Endothelial cell of umbilical vein (primary cell): ENCODE measurements at places on chromosomes 1 and 21.

DNA sequence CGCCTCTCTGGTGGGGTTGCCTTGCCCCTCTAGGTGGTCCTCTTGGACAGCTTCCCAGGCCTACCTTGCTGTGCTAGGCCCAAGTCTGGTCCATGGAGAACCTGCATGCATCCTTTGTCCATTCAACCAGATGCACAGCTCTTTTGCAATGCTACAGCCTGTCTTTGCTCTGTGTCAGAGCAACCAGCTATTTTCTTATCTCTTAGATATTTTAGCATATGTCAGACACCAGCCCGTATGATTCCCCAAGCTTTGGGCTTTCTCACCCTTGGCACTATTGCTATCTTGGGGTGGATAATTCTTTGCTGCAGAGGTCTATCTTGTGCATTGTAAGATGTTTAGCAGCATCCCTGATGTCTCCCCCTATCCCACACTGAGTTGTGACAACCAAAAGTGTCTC is 32.3 kb downstream of the TNN start:
- DNase-seq: no peak

DNA sequence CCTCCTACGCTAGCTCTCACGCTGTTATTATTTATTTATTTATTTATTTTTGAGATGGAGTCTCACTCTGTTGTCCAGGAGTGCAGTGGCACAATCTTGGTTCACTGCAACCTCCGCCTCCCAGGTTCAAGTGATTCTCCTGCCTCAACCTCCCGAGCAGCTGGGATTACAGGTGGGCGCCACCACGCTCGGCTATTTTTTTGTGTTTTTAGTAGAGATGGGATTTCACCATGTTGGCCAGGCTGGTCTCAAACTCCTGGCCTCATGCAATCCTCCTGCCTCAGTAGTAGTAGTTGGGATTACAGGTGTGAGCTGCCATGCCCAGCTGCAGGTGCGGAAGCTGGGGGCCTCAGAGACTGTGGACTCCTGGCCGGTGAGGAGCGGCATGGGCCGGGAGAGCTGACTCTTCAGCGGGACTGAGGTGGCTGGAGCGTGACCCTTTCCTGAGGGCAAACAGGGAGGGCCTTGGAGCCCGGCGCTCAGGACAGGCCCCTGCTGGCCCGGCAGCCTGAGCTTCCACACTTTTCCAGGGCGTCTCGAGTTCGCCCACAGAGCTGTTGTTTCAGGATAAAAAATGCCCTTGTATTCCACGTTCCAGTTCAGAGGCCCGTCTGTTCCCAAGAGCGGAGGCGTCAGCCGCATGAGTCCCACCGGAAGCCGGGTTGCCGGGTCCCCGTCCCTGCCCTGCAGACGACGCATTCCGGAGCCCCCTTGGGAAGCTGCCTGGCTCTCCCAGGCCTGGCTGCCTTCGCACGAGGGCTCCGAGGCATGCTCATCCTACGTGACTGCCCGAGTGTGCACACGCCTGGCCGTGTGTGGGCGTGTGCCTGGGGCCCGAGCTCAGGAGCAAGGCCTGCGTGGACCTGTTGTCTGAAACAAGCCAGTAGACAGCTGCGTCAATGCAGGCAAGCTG is 126.2 kb downstream of the SIK1 start:
- no peak for DNase-seq

- DNase-seq: no peak
Measured at GRCh38 chr1:50231209-50231608, 122.5 kb downstream of the ELAVL4 start.

DNA sequence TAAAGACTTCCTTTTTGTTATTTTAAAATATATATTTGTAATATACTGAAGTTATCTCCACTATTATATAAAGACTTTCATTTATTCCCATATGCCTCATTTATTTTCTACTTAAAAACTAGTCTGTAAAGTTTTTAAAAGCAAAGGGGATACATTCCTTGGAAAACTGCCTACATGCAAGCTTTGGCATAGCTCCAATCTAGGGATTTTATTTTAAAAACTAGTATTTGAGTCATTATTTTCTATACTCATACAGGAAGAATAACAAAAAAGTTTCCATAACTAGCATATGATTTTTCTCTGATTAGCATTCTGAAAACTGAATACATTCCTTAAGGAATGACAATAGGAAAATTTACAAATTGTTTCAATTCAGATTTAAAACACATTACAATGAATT is 88.9 kb downstream of the COL24A1 start:
- peak; percentile 93 for DNase-seq

DNA sequence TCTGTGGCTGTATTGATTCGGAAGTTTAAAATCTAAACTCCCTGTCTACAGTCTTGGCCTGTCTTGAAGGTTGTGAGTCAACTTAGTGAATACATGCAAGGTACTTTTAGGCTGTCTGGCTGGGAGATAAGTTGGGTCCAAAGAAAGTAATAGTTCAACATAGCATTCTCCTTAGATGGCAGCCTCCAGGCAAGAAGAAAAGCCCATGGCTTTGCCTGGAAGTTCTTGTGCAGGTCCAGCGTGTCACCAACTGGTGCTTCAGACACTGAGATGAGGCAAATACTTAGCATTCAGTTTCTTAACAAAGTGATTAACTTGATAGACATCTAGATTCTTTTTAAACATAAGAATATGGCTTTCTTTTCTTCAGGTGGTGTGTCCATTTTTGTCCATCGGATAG is 328.2 kb downstream of the DISC1 start:
- DNase-seq: no peak

DNA sequence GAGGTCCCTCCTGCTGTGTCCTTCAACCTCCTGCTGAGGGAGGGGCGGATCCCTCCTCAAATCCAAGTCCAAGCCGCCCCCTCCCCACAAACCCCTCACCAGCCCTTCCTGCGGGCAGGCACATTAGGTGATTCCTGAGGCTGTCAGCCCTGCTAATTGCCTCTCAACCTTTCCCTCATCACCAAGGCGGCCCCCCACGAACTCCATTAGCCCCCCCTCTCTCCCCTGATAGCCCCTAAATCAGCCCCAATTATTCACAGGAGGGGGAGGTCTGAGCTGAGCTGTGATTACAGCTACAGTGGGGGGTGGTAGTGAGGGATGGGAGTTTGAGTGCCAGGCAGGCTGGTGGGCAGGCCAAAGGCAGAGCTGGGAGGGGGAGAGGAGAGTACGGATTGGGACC is 5.8 kb upstream of the PEAR1 start:
- no peak for DNase-seq

GRCh38 chr1:150021191-150021694 is 10.7 kb upstream of the OTUD7B start:
- peak; percentile 53 for DNase-seq

GRCh38 chr1:161900160-161900559 is 123.5 kb downstream of the OLFML2B start:
- DNase-seq: no peak

DNA sequence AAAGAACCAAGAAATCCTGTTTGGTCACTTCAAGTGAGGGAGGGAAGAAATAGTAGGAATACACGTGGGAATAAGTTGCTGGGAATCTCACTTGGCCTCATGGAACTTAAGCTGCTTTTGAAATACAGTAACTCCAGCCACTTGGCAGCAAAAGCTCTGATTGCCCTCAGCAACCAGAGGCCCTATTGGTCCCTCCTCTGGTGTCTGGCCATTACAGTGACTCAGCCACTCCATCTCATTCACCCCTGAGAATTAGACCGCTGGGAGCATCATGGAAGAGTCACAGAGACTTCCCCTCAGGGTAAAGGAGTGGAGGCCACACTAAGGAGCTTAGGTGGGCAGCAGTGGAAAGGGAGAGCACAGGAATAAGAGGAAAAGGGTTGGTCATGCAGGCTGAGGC is 99.6 kb downstream of the ELAVL4 start:
- no peak for DNase-seq

GRCh38 chr1:220123889-220124288 is 30.0 kb downstream of the IARS2 start:
- DNase-seq: no peak

DNA sequence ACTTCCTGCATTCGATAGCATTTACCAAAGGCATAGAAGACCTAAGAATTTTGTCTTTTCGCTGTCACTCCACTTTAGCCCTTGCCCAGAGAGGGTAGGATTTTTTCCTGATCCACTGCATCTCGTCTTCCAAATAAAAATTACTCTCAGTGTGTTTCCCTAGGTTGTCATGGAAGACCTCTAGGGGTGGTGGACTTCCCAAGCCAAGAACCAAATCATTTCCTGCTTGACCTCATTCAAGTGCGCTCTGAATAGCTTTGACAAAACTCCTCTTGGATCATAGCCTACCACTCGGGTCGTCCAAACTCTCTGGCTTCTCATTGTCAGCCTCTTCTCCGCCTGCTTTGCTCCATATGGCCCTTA is 431 bp upstream of the C1orf52 start:
- DNase-seq: no peak

- no peak for DNase-seq
Measured at GRCh38 chr1:67051196-67051595, 2.8 kb downstream of the SLC35D1 start.

DNA sequence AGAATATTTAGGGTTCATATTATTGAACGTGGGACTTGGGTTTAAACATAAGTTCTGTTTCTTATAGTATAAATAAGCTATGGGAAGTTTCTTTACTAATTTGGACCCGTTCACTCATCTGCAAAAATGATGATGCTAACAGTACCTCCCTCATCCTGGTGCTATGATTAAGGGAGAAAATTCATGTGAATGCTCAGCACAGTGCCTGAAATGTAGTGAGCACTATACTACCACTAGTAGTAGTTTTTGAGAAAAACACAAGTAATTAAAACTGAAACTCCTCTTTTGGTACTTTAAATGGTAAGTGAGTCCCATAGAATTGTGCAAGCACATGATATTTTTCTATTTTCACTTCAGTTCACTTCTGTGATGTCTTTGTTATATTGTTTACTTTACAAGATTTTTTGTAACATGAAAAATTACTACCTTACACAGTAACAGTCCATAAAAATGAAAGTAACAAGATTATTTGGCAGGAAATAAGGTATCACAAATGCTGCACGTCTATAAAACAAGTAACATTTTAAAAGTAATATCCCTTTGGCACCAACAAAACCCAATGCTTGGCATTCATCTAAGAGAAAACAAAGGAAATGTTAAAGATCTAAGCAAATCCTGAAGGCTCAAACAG is 11.3 kb upstream of the PTPRC start:
- DNase-seq: no peak

DNA sequence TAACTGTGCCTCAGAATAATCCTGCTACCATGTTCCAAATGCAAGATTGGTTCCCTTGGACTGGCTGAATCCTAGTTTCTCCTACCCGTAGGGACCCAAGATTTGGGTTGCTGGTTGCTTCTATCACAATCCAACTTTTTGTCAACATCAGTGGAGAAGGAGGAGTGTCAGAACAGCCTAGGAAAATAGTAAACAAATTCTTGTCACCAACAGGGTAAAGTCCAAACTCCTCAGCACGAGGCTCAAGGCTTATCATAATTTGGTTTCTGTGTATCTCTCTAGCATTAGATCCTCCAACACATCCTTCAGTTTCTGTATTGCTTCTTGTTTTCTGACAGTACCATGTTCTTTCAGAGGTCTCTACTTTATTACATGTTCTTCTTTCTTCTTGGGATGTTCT is 370.2 kb upstream of the DAB1 start:
- DNase-seq: no peak

DNA sequence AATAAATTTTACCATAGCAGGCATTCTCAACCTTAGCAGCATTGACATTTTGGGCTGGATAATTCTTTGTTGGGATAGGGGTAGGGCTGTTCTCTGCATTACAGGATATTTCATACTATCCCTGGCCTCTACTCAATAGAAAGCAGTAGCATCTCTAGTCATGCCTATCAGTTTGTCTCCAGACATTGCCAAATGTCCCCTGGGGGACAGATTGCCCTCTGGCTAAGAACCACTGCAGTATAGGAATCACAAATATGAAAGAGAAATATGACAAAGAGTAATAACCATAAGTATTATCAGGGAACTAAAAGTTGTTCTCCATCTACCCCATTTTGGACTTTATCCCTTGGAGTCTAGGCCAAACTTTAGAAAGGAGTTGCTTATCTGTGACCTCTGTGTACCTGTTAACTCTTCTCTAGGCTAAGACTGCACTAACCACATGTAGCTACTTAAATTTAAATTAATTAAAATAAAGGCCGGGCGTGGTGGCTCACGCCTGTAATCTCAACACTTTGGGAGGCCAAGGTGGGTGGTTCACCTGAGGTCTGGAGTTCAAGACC is 76.1 kb downstream of the AGO3 start:
- DNase-seq: no peak

DNA sequence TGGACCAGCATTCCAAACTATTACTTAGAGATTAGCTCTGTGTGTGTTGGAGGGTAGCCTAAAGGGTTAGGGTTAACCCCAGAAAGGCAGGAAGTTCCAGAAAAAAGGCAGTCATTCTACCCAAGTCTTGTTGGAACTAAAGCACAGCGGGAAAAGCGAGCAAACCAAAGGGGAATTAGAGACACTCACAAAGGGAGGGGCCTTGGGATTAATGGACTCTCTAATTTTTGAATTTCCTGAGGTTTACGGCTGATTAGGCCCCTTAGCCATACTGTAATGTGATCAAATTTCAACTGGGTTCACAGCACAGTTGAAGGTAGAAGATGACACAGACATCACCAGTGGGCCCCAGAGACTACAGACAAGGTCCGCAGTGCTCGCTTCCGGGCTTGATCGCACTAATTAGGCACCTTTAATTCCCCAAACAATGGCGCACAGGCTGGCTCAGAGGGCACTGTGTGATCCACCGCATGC is 28.3 kb downstream of the CAPZB start:
- DNase-seq: peak; percentile 44

DNA sequence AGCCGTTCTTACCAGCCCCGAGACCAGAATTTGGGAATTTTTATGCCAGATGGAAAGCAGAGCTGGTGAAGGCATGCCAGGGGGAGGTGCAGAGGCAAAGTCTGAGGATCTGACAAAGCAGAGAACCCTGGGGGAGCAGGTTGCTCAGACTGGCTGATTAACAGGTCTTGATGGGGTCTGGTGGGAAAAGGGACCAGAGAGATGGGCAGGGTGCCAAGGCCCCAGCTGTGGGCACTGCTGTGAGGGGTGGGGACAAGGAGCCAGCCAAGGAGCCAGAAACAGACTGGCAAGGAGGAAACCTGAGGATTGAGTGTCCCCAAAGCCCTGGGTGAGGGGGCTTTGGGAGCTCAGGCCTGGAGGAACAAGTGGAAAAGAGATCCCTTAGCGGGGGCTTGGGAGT is 21.4 kb downstream of the RPS6KA1 start:
- DNase-seq: no peak

DNA sequence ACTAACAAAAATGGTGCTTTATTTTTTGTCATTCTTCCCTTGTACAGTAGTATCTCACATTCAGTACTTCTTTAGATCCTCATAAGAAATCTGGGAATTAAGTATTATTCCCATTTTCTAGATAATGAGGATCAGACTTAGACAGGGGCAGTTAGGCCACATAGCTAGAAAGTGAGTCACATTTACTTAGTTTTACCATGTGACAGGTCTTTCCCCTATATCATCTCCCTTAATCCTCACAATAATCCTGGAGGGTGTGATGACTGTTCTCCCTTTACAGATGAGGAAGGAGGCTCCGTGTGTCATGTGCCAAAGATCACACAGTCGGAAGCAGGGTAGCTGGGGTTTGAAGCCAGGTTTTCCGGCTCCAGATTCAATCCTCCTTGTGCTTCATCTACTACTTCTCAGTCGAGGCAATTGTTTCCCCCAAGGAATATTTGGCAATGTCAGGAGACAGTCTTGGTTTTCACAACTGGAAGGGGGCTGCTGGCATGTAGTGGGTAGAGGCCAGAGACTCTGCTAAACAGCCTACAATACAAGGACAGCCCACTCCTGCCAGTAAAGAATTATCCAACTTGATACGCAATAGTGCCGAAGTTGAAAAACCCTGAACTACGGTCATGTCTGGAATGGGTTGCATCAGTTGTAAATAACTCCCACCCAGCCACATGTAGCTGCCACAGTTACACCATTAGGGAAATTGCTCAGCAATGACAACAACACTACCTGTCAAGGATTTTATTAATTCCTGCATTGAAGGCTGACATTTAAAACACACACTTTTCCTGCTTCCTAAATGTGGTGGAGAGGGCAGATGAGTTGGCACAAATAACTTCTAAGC is 54.5 kb downstream of the C8B start:
- DNase-seq: no peak
